SK-N-SH treated with all-trans-retinoic acid at 6 μM for 48 hours (cell line): ENCODE measurements at places on chromosomes 2 and 18.

DNA sequence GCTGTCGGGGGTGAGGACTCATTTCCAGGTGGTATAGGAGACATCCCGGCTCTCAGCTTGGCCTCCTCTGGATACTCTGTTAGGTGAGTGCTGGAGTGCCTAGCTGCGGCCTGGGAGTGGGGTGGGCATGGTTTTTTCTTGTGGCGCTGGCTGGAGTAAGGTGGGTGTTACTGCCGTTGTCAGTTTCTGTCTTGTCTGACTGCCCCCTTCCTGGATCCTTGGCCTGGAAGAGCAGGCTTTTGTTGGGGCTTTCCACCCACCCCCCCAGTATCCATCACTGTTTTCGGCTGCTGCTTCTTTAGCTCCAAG lies 69.2 kb downstream of the DGKD start:
- no peak for ATAC-seq

DNA sequence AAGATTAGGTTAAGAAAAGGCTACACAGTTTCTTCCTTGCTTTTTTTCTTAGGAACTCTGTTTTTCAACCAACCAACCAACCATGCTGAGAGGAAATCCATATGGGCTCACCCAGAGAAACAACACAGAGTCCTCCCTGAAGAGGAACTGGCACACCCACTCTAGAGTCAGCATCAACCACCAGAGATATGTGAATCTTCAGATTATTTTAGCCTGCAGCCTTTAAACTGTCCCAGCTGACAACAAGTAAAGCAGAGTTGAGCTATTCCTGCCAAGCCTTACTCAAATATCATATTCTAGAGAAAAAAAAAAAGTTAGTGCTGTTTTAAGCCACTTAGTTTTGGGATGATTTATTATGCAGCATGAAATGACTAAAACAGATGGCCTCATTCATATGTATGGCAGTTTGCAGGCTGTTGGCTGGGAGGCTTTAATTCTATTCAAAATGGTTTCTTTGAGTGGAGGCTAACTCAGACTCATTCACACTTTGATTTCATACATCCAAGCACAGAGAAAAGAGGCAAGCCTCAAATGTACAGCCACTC lies 1637.7 kb upstream of the LRRTM1 start:
- no peak for ATAC-seq

DNA sequence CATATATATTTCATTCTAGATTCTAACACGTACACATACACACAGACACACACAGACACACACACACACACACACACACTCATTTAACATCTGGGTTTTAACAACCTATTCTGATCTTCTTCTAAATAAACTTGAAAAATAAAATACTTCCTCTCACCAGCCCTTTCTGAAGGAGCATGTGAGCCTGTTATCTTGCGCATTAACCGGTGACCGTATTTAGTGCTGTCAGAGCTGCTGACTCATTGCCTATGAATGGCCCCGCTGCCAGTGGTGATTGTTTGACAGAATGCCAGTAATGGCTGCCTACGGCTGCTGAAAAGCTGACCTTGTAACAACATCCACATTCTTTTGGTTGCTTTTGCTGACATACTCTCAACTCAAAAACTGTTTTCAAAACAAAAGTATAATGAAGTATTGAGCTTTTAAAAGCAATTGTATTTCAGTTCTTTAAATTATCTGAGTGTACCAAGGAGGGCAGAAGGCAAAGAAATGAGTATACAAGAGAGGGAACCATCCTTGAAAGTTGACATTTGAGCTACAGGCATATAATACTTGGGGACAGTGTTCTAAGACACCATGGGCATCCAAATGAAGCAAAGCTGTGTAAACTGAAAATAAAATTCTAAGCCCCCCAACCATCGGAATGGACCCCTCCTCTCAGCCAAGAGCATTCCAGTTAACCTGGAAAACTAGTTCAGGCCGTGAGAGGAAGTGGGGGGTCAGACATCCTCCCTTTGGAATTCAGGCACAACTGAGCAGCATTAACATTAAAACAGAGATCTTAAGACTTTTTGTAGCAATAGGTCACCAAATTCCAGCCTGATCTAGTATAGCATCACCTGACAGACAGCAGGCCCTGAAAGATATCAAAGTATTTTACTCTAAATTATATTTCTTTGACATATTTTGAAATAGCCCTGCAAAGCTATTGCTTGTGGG lies 50.2 kb upstream of the DTNA start:
- peak; percentile 97 for ATAC-seq

DNA sequence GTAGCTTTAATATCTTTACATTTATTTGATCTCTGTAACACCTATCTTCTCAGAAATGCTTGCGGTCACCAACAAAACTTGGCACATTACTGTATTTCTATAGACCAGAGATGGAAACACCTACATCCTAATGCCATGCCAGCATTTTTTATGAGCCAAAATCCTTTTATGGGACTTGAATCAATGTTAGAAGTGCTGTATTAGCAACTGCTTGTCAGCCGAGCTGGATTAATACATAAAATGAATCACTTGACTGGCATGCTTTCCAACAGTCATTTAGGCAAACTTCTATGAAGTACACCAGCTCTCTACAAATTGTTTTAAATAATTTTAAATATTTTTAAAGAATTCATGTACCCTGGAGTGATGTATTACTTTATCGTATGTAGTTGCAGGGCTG lies 272.9 kb upstream of the NRP2 start:
- ATAC-seq, result no peak

DNA sequence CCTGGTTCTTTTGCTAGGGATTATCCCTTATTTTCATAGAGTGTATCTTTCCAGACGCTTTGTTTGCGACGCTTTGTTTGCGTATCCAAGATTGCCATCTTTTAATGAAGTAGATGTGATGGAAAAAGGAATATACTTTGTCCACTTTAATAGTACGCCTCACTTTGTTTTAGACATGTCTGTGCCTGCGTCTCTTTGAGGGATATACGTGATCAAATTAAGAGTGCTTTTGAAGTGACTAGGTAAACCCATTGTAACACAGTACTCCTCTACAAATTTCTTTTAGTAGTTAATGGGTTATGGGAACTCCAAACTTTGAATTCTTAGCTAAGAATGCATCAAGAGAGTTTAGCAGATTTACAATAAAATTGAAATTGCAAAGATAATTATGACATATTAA lies 27.9 kb downstream of the ACSL3 start:
- ATAC-seq, result no peak

DNA sequence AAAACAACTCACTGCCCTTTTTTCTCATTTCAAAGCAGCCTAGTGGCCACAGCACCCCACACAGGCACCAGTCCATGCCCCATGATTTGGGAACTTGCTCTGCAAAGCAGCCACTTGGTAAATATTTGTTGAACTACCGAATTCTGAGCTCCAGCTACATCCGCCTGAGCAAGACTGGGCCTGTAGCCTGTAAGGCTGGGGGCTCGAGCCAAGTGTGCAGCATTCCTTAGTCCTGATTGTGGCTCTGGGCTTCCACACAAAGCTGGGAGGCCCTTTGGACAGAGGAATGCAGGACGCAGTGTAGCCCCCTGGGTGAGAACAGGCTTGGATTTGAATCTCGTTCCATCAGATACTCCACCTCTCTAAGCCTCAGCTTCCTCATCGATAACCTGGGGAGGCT lies 88.4 kb downstream of the ACTR2 start:
- no peak for ATAC-seq

GRCh38 chr2:217789736-217790181 lies 213.0 kb downstream of the TNS1 start:
- no peak for ATAC-seq

GRCh38 chr2:43317680-43318079 lies 91.3 kb upstream of the ZFP36L2 start:
- no peak for ATAC-seq

GRCh38 chr2:24650997-24651642 lies 142.1 kb downstream of the PTRHD1 start:
- ATAC-seq, result no peak

GRCh38 chr2:188663301-188663700 lies 310.9 kb upstream of the COL3A1 start:
- ATAC-seq, result no peak

- ATAC-seq, result peak; percentile 65
These were observed 1.1 kb downstream of the TMEM18 start for GRCh38 chr2:675982-676646.

DNA sequence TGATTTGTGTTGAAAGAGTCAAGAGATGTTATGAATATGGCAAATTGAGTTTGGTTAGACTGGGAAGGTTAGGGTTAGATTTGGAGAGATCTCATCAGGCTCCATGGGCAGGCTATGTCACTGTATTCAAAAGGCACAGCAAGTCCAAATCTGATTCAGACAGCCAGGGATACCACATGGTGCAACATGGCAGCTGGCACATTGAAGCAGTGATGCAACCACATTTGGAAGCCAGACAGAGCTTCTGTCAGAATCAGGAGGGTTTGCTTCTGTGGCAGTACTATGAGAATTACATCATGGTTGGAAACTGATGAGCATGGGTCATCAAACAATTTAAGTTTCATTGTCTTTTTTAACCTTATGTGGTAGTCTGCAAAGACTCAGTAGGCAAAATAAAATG lies 772.2 kb downstream of the SUCLG1 start:
- ATAC-seq, result no peak

DNA sequence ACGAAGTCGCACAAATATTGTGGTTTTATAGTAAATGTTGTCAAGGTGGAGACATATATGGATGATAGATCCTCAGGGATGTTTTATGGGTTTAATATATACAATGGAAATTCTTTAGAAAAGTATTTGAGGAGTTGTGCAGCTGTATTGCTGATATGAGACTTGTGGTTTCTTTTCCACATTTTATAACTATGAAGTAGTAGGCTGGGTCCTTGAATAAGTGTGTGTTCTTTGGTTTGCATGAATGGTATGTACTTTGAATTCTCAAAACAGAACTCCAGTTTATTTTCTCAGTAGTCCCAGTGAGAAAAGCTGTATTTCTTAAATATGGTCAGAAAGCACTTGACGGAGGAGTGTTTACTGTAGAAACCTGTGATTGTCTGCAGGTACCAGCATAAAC lies 42.4 kb downstream of the PLCL1 start:
- peak; percentile 48; the same call in 2 of the 3 replicates for ATAC-seq

- ATAC-seq, result no peak
These were observed 81.4 kb upstream of the UNC80 start for GRCh38 chr2:209690029-209690754.

GRCh38 chr18:58338961-58339592 lies 289.8 kb downstream of the ALPK2 start:
- no peak for ATAC-seq

DNA sequence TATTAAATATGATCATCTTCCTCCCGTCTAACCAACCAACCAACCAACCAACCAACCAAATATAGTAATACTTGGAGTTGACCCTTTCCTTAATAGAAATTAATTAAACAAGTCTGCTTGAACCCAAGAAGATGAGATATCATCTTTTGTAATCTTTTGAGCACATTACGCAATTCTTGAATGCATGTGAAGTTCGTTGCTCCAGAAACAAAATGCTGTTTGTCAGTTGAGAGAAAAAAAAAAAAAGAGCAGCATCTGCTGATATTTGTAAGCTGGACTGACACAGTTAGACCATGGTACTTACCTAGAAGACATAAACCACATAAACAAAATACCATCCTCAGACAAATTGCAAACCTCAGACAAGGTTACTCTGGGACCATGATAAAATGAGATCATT lies 9.2 kb upstream of the SERPINB2 start:
- no peak for ATAC-seq

DNA sequence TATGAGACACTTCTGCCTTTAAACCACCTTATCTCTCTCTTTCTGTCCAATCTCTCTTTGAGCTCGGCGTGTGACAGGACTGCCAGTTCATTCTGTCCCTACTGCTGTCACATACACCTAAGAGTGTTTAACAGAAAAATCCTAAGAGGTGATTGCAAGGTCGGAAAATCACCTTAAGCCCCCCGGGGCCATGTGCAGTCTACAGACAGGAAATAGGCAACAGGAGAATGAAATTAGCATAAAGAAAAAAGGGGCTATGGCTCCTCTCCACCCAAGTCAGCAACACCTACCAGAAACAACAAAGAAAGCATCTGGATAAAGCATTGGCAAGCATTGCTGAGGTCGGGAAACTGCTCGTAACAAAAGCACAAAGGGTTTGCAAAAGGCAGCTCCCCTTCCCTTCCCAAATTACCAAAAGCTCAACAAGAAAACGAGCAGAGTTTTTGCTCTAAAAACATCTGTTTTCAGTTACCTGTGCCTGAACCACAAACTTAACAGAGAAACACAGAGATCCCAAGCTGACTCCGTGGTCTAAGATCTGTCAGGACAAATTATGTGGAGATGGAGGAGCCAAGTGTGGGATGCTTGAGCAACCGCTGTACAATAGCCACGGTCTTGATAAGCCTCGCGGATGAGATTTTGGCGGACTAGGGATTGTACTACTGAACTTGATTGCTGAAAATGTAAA lies 30.4 kb downstream of the ANKRD44 start:
- peak; percentile 96 for ATAC-seq

DNA sequence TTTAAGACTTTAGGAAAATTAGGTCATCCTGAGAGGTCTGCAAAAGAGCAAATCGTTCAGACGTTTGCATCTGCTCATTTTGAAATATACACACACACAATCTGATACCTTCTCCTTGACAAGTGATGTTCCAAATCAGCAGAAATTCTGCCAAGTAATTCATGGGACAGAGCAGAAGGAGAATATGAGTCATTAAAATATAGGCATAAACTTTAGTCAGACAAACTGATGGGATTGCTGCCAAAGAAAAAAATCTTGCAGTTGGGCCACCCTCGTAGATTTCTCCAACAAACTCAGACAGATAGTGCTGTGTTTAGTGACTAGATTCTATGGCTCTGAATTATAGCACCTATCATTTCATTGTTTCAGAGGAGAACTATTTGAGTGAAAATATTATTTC lies 336.3 kb downstream of the NYAP2 start:
- peak; percentile 79 for ATAC-seq

- peak; percentile 99 for ATAC-seq
These were observed at the start of gene COPS9 for GRCh38 chr2:240136013-240136670. COPS9 (minus strand) TSS chr2:240136305; CDS start chr2:240136284, 21 bp downstream.

DNA sequence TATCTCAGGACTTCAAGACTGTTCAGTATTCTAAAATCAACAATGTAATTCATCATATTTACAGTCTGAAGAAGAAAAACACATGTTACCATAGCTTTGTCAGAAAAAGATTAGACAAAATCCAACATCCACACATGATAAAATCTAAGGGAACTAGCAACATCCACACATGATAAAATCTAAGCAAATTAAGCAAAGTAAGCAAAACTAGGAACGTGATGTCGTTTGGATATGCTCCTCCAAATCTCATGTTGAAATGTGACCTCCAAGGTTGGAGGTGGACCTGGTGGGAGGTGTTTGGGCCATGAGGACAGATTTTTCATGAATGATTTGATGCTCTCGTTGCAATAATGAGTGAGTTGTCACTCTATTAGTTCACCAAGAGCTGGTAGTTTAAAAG lies 717.3 kb upstream of the HS6ST1 start:
- ATAC-seq, result no peak

DNA sequence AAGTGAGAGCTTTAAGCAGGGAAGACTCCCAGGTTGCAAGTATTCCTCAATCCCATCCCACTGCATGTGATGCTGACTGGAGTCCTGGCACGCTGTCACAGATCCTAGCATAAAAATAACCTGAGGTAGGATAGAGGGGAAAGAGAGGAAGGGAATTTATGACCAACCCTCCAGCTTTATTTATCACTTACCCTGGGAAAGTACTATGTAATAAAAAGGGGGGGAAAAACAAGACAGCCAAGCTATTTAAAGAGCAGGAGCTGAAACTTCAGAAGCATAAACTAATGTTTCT lies 122.2 kb downstream of the SLC8A1 start:
- ATAC-seq, result no peak

- ATAC-seq, result no peak
These were observed 1541.1 kb downstream of the LRP1B start for GRCh38 chr2:140589696-140590095.
